ENCODE measurements at places on chromosomes 1 and 21.
A peak's percentile ranks its signal among the peaks of the same experiment; 100 is the strongest.

DNA sequence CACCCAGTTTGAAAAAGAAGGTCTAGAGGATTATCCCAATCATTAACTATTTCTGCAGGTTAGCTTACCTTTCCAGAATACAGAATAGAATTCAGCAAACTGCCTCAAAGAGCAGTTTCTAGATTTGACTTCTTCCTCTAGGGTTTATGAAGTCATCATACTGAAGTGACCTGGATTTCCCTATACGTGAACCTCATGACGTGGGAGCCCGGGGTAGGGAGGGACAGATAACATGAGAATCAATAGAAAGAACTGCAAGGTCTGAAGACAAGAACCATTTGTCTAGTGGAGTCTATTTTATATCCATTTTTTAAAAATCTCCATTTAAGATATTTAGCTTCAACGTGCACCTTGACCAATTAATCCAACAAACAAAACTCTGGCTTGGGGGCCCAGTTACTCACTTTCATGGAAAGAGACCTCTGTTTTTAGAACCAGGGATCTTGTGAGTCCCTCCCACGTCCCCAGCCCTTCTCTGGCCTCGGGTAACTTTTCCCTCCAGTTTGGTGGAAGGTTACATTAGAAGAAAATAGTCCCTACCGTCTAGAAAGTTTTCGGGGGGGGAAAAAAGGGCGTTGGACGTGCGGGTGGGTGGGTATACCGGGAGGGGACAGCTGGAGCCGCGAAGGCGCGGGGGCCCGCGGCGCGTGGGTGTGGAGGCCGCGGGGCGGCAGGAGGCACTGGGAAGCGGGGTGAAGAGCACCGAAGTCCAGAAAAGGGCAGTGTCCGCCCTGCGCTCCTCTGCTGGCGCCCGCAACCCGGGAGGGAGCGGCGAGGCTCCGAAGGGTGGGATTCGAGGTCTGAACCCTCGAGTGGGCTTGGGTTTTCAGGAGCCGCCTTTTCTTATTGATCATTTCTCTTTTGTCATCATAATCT, 13.8 kb upstream of the POGZ start:
- DNase-seq = no peak

GRCh38 chr1:9164532-9164900, 35.6 kb upstream of the GPR157 start:
- no peak for DNase-seq

DNA sequence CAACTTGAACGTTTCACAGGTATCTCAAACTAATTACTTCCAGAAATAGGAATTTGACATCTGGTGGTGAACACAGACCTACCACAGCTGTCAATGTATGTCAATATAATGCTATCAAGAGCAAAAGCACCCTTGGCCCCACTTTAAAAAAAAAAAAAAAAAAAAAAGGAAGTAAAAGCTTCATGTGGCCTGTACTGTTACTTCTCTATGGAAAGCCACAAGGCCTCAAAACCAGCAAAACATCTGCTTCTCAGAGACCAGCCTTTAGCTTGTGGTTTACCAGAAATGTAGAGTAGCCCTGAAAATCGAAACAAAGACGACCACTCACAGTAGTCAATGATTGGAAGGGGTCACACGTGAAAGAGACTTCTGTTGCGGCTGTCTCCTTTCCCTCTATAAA, 109.6 kb downstream of the SLC45A1 start:
- DNase-seq = no peak

DNA sequence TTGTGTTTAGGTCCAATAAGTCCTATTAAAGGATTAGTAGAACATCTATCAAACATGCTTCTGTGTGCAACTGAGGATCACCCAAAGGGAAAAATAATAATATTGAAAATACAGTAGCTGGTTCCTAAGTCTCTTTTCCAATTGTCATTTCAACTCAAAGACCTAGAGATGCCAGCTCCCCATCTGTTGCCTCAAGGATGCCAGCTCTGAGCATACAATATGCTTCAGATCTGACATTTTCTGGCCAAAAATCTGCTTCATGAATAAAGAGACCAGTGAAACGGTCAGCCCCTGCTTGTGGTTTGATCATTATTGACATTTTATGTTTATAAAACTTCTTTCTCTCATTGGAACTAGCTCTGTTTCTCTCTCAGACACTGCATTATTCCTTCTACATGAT, 72.9 kb downstream of the CCDC185 start:
- DNase-seq = no peak

- DNase-seq = peak; percentile 10
These were observed 216.8 kb downstream of the KAZN start for GRCh38 chr1:14815175-14815877.

- DNase-seq = peak; percentile 56
These were observed 22.4 kb downstream of the DEGS1 start for GRCh38 chr1:224205438-224205840.

GRCh38 chr1:18279351-18280074, 171.9 kb downstream of the IGSF21 start:
- DNase-seq = no peak

DNA sequence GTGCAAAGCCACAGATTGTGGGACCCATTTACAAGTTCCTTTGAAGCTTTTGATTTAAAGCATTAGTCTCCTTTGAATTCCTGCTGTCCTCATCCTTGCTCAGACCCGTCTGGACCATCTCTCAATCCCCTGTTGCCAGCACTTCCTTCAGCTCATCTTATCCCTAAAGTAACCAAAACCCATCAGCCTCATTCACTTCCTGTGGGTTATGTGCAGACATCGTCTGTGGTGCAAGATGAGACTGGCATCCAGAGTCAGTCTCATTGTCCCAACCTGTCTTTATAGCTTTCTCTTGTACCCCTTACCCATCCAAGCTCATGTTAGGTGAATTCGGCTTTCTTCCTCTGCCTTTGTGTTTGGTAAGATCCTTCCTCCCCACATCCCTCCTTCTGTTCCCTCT, 29.3 kb downstream of the ATP1A1 start:
- no peak for DNase-seq

DNA sequence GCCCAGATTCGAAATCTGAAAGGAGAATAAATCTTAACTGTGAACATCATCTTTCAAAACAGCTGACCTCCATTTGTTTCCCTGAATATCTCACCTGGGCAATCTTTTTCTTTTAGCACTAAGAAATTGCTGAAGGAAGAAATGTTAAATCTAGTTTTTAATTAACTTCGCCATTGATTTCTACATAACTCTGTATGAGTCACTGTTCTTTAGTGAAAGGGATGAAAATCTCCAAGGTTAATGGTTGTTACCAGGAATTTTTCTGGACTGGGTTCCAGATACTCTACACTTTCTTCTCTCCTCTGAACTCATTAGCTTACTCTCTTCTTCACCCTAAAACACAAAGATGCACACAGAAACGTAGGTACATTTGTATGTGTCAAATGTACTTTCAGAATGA, 235.7 kb downstream of the BACH1 start:
- DNase-seq = no peak

DNA sequence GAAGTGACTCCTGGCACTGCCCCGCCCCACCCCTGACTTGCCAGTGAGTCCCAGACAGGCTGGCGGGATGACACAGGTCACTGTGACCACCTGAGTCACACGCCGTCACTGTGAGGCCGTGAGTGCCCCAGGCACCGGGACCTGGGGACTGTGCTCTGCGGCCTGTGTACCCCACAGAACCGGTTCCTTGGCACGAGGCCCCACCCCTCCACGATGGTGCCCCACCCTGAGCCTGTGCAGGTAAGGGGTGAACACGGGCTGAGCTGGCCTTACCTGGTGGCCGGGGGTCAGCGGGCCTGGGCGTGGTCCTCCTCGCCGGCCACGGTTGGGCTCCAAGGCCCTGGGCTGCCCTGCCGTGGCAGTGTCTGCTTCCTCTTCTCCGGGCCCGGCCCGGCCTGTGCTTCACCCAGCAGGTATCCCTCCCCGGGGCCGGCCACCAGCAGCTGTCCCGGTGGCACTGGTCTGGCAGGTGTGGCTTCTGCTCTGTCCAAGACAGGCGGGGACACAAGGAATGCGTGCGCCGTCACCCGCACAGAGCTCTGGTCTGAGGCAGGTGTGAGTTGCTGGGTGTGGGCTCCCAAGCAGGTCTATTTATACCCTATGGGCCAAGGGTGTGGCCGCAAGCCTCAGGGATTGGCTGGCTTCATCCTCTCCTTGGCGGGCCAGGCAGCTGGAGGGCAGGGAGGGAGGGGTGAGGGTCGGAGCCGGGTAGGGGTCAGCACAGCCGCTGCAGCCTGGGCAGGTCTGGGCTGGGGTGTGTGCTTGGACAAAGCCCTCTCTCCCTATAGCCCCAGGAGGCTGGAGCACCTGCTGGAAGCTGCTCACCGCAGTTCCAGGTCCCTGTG, at the start of gene RNF223:
Gene RNF223, minus strand, starts transcription at position 564 of the 845 bp plus-strand sequence. CDS start 1,740 bp downstream, outside the sequence.
- DNase-seq = no peak

DNA sequence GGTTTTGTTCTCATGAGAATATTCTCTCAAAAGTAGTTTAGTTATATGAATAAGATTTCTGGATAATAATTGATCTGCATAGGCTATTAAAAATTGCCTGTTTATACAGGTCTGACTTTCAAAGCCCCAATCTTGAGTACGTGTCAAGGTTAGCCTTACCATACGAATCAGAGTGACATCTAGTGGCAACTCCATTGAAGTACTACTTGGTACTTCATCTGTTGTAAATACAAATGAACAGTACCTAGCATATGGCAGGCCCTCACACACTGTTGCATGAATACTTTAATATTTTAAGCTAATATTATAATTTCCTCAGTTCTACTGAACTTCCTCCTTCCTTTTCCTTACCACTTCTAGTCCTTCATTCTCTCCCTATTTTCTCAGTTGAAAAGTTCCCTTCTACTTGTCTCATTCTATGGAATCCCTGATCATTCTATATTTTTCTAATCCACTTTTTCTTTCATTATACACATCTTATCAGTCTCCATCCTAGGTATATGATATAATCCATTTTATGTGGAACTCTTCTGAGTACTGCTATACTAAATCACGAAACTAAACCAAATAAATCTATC, 101.2 kb downstream of the AKT3 start:
- peak; percentile 72 for DNase-seq

GRCh38 chr1:13732971-13733667, 33.1 kb downstream of the PRDM2 start:
- no peak for DNase-seq

DNA sequence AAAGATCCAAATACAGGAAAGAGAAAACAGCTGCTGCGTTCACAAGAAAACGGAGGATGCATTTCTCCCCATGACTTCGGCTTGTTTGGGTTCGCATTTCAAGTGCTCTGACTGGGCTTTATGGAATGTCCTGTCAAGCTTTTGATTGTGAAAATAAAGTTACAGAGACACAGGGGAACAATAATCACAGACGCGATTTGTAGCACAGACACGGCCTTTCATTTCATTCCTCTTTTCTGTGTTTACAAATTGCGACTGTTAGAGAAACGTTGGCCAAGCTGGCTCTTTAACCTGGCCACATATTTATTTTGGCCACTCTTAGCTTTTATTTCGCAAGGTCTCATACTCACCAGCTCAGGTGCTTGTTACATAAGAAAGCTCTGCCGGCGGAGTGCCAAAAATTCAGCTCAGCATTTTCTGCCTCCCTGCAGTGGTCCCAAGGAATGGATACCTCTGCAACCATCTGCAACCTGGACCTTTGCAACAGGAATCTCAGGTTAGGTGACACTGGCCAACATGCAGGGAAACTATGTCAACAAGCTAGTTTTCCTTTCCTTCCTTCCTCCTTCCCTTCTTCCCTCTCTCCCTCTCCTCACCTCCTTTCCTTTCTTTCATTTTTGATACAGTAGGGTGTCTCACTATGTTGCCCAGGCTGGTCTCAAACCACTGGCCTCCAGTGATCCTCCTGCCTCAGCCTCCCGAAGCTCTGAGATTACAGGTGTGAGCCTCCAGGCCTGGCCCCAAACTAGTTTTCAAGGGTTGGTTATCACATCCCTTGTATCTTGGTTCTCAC, 58.2 kb upstream of the SLC45A1 start:
- peak; percentile 27 for DNase-seq

DNA sequence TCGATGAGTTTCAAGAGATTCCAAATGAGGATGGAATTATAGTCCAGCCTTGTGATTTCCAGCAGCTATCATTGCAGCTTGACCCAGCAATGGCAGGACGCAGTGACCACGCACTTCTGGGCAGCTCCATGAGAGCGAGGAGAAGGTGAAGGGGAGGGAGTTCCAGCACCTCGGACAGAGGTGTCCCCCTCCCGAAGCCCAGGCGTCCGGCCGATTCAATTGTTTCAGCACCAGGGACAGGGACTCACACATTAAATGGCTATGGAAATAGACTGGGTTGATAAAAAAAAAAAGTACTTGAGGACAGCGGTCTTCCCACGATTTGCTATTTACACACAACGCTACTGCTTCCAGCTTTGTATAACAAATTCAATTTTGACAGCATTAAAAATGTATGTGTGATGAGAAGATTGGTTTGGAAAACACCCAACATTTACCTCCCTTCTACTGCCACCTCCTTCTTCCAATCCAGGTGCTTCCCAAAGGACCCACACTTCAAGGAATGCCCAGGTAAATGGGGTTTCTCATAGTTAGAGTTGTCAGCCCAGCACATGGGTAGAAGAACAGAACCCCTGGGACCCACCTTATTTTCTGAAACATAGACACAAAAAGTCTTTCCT, 71.8 kb downstream of the DISP3 start:
- DNase-seq = peak; percentile 69

DNA sequence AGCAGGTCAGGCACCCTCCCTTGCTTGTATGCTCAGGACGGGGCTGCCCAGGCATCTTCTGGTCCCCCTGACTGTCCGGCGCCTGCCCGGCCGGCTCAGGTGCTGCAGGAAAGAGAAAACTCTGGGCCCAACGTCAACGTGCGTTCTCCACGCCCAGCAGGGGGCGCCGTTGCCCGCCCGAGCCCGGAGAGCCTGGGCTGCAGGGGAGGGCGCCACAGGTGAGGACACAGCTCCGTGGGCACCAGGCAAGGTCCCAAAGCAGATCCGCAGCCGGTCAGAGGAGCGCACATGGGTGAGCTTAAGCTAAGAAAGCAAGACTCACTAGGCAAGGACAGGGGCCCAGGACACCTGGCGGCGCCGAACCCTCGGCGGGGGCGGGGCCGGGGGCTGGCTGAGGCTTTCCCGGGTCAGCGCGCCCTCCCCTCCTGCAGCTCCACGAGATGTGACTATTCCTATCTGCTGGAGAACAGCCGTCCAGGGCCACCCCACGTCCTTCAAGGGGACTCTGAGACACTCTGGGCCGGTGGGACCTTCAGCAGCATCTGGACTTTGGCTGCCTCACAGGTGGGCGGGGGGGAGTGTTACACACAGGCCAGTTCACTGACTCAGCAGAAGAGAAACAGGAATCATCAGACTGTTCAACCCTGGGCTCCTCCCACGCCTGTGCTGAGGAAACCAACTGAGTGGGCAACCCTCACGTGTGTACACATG, 29.3 kb downstream of the KRTAP10-1 start:
- DNase-seq = peak; percentile 25

GRCh38 chr1:248782416-248783141, 27.0 kb upstream of the LYPD8 start:
- DNase-seq = no peak

- DNase-seq = no peak
These were observed 3.6 kb upstream of the ZNF672 start for GRCh38 chr1:248834343-248834940.

DNA sequence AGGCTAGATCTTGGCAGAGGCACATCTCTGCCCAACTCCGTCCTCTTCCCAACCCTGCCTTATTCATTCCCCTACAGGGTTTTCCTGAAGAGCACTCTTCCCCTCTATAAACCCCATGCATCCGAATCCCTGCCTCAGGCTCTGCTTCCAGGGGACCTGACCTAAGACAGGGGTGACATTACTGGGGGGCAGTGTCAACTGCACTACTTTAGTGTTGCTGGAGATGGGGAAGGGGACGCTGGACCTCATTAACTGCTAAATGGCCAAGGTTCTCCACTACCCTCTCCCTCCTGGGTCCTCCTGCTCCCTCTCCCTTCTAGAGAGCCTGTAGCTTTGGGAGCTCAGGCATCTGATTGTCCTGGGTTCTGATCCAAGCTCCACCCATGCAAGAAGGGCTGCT, 126.2 kb downstream of the GRIK3 start:
- DNase-seq = no peak

- peak; percentile 5 for DNase-seq
These were observed 171.1 kb upstream of the KLHDC7A start for GRCh38 chr1:18309552-18310155.
